ENCODE measurements at places on chromosomes 5 and 9.

DNA sequence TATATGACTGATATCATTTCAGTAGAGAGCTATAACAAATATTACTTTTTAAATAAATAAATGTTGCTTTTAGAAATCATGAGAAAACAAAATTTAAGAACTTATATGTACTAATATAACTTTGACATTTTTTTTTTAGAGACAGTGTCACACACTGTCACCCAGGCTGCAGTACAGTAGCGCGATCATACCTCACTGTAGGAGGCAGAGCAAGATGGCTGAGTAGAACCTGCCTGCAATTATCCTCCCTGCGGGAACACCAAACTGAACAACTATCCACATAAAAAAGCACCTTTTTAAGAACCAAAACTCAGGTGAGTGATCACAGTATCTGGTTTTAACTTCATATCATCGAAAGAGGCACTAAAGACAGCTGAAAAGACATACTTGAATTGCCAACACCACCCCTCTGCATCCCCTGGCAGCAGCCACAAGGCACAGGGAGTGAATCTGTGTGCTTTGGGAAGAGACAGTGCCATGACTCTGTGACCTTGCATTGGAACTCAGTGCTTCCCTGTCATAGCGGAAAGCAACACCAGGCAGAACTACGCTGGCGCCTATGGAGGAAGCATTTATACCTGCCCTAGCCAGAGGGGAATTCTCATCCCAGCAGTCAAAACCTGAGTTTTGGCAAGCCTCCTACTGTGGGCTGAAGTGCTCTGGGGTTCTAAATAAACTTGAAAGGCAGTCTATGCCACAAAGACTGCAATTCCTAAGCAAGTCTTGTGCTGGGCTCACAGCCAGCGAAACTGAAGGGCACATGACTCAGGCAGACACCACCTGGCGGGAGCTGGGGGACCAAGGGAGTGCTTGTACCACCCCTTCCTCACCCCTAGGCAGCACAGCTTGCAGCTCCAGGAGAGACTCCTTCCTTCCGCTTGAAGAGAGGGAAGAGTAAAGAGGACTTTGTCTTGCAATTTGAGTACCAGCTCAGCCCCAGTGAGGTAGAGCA lies 142.7 kb downstream of the FBXL17 start:
- DNase-seq, result no peak

GRCh38 chr9:746661-747434 lies 94.6 kb upstream of the DMRT1 start:
- DNase-seq, result no peak

DNA sequence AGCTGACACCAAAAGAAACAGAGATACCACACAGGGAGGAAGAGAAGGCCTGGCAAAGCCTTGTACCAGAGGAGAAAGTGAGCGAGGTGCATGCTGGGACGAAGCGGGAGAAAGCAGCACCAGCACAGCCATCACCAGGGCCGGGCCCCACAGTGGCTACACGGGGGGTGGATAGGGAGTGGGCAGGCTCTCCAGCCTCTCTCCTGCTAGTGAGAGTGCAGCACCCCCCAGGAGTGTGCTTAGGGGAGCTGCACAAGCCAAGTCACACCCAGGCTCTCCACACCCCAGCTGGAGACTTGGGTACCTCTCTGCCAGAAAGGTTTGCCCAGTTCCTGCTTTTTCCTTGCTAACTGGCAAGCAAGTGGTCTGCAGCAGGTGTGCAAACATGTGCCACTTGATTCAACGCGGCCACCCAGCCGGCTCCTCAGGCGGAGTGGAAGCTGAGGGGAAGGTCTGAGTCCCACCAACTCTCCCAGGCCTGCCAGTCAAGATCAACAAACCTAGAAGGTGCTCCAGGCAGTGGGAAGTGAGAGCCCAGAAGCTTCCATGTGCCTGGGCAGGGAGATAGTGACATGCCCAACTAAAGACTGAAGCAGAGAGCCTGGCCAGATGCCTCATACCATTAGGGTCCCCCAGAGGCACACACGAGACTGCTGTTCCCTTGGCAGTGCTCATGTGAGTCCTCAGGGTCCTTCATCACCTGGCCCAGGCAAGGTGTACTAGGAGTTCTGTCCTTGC lies 39.9 kb downstream of the BICD2 start:
- no peak for DNase-seq

- DNase-seq, result no peak
Observed at GRCh38 chr9:108620767-108621166, 235.0 kb downstream of the ACTL7B start.

GRCh38 chr9:126625329-126626126 lies 11.8 kb downstream of the LMX1B start:
- DNase-seq, result no peak

- DNase-seq, result no peak
Observed at GRCh38 chr9:126431077-126431742, 104.6 kb downstream of the MVB12B start.

GRCh38 chr9:87604886-87605588 lies 107.4 kb downstream of the DAPK1 start:
- DNase-seq, result no peak

- no peak for DNase-seq
Observed at GRCh38 chr5:5217371-5217770, 77.2 kb downstream of the ADAMTS16 start.

GRCh38 chr5:180607861-180608571 lies 16.7 kb upstream of the SCGB3A1 start:
- no peak for DNase-seq

GRCh38 chr5:31161781-31162181 lies 31.7 kb upstream of the CDH6 start:
- DNase-seq, result no peak

- DNase-seq, result no peak
Observed at GRCh38 chr9:134361843-134362414, 35.7 kb downstream of the RXRA start.

DNA sequence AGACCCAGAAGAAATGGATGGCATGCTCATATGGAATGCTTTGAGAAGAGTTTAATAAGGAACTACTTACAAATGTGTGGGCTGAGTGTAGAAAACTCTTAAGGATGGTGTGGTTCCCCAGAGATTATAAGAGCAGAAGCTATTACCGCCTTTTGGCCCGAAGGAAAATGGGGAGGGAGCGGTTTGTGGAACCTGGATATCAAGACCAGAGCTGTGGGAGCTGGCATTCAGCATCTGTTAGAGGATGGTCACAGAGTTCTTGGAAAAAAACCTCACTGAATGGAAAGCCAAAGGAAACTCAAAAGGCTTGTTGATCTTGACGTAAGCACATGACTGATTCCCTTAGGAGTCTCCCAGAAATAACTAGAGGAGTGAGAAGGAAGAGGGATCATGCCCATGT lies 151.0 kb downstream of the PJA2 start:
- no peak for DNase-seq

- DNase-seq, result no peak
Observed at GRCh38 chr9:14985419-14985818, 75.2 kb upstream of the FREM1 start.

- DNase-seq, result no peak
Observed at GRCh38 chr5:113000466-113000865, 23.9 kb downstream of the DCP2 start.

GRCh38 chr5:113022661-113023060 lies 46.1 kb downstream of the DCP2 start:
- no peak for DNase-seq

DNA sequence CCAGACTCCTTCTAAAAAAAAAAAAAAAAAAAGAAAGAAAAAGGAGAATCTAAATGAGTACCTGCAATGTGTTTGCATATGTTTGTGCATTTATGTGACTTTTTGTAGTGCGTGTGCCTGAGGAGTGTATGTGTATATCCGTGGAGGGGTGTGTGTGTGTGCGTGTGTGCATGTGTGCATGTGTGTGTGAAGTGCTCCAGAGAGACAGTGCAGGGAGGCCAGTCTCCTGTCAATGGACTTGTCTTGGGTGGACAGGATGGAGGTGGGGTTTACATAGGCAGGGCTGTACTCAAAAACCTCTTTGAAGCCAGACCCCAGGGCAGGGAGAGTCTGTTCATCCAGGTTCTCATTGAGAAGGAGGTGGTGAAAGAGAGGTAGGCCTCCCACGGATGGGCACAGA lies 87.1 kb upstream of the MVB12B start:
- no peak for DNase-seq

GRCh38 chr5:10451137-10451824 lies 9.6 kb downstream of the ROPN1L start:
- DNase-seq, result no peak

- no peak for DNase-seq
Observed at GRCh38 chr5:154095904-154096303, 57.1 kb downstream of the MFAP3 start.

GRCh38 chr5:15008476-15008875 lies 136.9 kb upstream of the ANKH start:
- peak; percentile 92 for DNase-seq

DNA sequence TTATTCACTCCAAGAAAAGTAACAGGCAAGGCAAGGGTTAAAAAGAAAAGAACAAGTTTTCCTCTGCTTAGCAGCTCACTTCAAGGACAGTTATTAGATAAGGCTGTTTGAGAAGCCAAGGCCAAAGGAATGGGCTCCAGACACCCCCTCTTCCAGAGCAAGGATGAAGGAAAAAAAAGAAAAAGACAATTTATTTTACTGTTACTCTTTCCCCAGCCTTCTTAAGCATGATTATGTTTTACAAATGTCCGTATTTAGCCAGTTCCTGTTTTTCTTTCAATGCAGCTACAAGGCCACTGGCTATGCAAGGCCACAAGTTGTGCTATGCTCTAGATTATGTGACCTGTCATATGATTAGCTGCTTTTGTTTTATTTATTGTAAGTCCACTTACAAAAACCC lies 106.5 kb upstream of the SIMC1 start:
- no peak for DNase-seq

GRCh38 chr5:176365351-176366231 lies at the start of gene ARL10:
Gene ARL10, plus strand, starts transcription at chr5:176365487. Its CDS starts 77 bp downstream, at chr5:176365564.
- DNase-seq, result no peak

GRCh38 chr5:113503146-113503545 lies 10.3 kb upstream of the YTHDC2 start:
- DNase-seq, result no peak

GRCh38 chr9:131863306-131863896 lies 123.5 kb upstream of the RAPGEF1 start:
- no peak for DNase-seq

DNA sequence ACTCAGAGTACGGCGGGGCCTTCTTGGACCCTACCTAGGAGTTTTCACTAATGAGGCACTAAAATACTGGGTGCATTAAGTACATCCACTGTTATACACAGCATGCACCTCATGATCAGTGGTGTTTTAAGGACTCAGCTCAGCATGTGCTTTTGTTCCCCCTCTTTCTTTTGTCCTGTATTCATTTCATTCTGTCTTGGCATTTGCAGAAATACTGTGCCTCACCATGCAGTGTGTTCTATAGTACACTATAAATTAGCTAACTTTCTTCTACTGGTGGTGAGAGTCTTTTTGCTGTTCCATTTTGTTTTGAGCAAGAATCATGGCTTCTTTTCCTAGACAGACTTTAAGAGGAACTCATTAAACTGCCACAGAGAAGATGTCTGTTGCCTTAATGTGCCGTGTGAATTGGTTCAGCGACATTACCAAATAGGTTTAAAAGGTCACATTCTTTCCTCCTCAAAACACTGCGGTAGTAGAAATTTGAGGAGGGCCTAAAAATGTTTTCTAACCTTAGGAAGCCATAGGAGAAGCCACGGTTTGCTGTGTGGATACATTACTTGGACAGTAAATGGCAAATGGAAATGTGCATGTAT lies 276.6 kb downstream of the MAST4 start:
- no peak for DNase-seq

- no peak for DNase-seq
Observed at GRCh38 chr5:169242849-169243186, 58.1 kb downstream of the SLIT3 start.

DNA sequence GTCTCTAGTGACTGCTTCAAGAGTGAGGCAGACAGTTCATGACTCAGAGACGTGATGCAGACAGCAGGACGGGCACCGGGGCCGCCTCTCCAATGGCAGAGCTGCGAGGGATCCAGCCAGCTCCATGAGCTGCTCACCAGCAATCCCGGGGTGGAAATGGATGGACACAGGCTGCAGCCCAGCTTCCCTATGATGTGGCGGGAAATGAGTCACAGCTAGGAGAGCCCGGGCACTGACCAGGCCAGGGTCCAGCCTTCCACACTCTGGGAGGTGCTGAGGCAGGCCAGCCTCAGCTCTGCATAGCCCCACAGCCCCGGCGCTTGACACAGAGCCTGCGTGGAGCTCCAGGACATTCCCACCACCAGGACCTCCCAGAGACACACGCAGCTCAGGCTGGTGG lies 244.8 kb upstream of the IRX2 start:
- no peak for DNase-seq

- DNase-seq, result no peak
Observed at GRCh38 chr9:135667463-135668001, 4.4 kb downstream of the LCN9 start.

- DNase-seq, result no peak
Observed at GRCh38 chr5:73728493-73729273, 102.7 kb downstream of the ARHGEF28 start.

- no peak for DNase-seq
Observed at GRCh38 chr9:115686069-115686468, 467.5 kb upstream of the PAPPA start.

GRCh38 chr9:14441976-14442651 lies 128.2 kb upstream of the NFIB start:
- no peak for DNase-seq

DNA sequence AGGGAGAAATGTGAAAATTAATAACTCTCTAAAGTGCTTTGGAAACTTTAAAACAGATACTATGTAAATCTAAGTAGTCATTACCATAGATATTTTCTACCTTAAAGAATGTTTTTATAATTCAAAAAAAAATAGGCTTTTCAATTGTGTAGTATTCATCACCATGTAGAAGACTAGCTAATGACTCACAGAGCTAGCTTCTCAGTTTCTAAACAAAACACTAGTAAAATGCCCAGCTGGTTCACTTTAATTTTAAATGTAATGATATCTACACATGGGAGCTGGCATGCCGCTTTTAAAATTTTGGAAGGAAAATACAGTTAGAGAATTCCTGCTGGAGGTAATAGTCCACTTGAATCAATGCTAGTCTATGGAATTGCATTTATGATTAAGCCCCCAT lies 509.8 kb downstream of the CSNK1G3 start:
- DNase-seq, result no peak

Data from amniotic stem cell (primary cell).